Ecto neural progenitor cell (in vitro differentiated cells): ENCODE measurements at places on chromosomes 12 and 14.

- DNase-seq = no peak
Observed at GRCh38 chr12:94831081-94831751, 172.3 kb downstream of the NDUFA12 start.

GRCh38 chr12:49982246-49983087 is 9.7 kb downstream of the AQP6 start:
- DNase-seq = no peak

GRCh38 chr12:67069451-67070306 is 199.5 kb upstream of the CAND1 start:
- peak; percentile 89 for DNase-seq

- no peak for DNase-seq
Observed at GRCh38 chr14:98931911-98932310, 340.1 kb downstream of the BCL11B start.

DNA sequence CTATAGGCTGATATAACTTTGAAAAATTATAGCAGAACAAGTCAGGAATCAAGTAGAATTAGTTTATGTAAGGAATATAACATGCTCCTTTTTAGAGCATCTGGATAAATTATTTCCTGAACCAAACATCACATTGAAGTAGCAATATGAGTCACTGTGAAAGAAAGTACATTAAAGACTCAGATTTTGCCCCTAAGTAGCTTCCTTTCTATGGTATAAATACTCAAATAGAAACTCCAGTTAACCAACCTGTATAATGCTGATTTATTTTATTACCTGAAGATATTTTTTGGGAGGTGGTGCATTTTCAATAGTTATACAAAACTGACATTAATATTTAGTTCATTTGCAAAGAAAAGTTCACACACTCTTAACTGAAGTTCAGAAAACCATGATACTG is 312.1 kb downstream of the ITPR2 start:
- no peak for DNase-seq

DNA sequence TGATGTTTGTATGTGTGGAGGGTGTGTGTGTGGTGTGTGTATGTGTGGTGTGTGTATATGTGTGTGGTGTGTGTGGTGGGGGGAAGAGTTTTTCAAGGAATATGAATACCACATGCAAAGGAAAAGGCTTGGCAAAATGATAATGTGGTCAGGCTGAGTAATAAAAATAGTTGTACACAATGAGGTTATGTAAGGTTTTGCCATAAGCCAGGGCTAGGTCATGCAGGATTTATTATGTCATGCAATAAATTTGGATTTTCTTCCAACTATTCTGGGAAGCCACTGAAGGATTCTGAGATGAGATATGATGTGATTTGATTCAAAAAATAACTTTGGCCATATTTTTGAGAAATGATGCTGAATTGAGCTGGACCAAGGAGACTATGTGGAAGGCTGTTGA is 1191.6 kb upstream of the SEL1L start:
- no peak for DNase-seq

GRCh38 chr12:31220061-31220460 is 105.9 kb downstream of the SINHCAF start:
- DNase-seq = no peak

DNA sequence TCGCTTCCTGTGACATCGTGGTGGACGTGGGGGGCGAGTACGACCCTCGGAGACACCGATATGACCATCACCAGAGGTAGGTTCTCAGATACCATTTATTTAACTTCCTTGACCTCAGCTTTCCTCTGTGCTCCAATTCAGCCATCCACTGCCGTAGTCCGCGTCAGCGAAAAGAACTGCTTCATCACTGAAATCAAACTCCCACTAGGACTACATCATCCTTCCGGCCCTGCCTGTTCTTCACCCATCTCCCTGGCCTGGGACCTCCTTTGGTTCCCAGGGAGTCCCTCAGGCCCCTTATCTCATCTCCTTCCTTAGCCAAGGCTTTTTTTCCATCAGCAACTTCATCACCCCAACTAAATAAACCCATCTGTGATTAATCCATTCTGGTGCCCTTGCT is 692 bp downstream of the MYG1 start:
- DNase-seq = no peak

GRCh38 chr12:101745481-101745880 is 6.2 kb upstream of the SYCP3 start:
- no peak for DNase-seq

- DNase-seq = no peak
Observed at GRCh38 chr14:38944691-38945090, 158.3 kb downstream of the SEC23A start.

GRCh38 chr12:124855275-124855957 is 8.2 kb downstream of the SCARB1 start:
- DNase-seq = no peak

- no peak for DNase-seq
Observed at GRCh38 chr14:67919259-67920032, 99.9 kb downstream of the RAD51B start.

GRCh38 chr12:12523229-12523628 is 39.4 kb downstream of the DUSP16 start:
- DNase-seq = no peak

DNA sequence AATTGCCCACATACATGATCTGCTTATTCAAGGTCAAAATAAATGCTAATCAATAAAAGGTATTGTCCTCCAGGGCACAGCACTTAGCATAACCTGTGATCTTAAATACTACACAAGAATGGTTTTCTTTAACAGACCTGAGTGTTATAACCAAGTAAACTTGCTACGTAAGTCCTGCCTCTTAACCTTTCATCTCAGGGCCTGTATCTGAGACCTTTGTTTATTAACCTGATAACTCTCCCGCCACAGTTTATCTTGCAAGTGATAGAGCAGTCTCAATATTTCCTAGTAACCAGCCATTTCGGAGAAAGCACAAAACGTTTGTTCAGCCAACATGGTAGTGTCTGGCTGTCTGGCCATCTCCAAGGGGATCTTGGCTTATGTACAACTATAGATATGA is 88.4 kb downstream of the DUSP6 start:
- no peak for DNase-seq

- no peak for DNase-seq
Observed at GRCh38 chr12:116595186-116595585, 36.0 kb downstream of the MAP1LC3B2 start.

DNA sequence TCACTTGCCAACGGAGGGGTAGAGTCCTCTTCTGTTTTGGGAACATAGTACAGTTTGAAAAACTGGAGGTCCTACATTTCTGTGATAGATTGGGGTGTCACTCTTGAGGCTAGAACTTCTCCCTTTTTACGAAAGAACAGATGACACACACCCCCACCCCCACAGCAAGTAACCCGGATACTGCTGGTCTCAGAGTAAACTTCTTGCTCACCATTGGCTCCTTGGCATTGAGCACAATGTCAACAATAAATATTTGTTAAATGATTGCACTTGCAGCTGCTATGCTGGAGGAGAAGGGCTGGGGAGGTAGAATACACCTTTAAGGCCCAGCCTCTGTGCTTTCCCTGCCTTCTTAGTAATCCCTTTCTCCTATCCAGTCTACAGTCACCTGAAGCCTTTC is 149.8 kb downstream of the TGFB3 start:
- DNase-seq = no peak

DNA sequence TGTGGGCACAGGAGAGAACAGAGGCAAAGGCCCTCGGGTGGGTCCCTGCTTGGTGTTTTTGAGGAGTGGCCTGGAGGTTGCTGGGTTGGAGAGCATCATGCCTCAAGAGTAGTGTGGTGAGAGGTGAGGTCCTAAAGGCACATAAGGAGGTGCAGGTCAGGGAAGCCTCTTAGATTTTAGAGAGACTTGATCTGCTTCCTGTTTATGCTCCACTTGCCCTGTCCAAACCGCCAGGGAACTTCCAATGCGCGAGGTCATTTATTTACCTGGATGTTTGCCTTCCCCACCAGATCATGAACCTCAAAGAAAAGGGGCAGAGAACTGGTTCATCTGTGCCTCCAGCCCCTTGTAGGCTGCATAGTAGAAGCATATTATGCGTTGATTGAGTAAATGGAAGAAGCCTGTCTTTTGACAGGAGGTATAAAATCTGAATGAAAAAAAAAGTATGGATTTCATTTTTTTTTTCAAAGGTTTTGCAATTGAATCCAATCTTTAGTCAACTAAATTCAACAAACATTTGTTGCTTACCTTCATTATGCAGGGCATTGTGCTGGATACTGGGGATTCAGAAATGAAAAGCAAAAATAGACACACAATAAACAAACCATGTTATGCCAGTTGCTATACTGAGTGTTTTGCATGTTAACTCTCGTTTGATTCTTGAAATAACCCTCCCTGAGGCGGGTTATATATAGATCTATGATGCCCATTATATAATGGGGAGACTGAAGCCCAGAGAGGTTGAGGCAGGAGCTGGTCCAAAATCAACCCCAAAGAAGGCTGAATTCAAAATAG is 485.2 kb downstream of the VRK1 start:
- DNase-seq = no peak

GRCh38 chr12:111359231-111359913 is 9.5 kb downstream of the PHETA1 start:
- no peak for DNase-seq

DNA sequence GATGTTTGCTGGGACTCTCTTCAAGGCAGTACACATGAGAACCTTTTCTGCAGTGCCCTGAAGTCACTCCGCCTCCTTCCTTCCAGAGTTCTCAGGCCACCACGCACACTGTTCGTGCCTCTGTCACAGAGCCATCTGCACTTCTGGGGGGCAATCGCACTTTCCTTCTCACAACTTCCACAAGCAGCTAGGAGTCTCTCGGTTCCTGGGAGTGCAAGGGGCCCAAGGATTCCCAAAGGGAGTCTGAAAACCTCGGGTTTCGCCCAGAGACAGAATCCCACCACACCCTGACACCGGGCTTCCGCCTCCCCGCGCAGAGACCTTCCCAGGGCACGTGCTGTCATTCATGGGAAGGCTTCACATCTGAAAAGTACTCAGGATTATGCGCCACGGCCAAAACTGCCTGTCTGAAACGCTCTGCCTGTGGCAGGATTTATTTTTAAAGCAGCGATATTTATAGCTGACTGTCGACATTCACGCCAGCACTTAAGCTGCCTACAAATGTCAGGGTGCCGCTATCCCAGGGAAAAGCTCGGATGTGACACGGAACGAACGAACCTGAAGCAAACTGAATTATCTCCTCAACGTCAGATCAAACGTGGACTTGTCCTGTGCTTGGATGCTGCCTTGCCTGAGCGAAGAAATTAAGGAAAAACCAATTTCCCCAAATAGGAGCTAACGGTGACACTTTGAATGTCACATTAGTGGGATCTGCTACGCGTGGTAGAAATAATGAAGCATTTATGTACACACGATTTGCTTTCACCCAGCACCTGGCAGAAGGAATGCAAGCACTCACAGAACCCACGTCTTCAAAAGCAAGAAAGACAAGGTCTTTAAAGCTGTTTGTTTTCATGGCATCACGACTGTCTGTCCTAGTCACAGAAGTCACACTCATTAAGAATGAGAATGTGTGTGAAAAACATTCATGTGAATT is 154.0 kb downstream of the PIWIL1 start:
- DNase-seq = no peak

DNA sequence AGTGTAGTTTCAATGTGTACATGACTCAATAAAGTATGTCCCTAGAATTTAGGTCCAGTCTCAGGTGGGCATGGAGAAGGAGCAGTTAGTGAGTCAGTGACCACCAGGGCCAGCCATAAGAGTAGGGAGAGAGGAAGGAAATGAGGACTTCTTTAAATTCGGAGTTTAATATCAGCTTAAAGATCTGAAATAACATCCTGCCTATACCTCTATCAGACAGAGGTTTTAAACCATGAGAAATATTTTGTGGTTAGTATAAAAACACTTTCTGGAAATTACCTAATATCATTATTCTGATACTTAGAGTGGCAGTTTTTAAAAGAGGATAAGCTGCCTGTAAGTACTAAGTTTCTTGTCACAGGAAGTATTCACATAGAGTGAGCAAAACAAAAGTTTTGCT is 61.7 kb upstream of the ST8SIA1 start:
- DNase-seq = no peak

DNA sequence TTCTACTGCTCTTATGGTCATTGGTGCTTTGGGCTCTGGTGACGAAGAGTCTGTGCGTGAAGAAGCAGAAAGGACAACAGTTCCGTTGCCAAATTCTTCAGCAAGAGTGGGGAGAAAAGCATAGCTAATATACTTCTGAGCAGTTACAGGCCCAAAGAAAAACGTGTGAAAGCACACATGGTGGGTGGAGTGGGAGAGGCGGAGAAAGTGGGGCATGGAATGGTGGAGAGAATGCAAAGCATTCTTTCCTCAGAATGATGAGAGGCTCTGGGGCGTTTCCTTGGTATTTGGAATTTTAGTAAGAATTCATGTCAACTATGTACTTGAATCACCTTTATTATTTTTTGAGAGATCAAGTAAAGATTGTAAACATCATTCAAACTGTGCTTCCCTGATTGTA is 396.1 kb downstream of the NAV3 start:
- no peak for DNase-seq

- no peak for DNase-seq
Observed at GRCh38 chr14:103886304-103887169, 39.2 kb upstream of the PPP1R13B start.

DNA sequence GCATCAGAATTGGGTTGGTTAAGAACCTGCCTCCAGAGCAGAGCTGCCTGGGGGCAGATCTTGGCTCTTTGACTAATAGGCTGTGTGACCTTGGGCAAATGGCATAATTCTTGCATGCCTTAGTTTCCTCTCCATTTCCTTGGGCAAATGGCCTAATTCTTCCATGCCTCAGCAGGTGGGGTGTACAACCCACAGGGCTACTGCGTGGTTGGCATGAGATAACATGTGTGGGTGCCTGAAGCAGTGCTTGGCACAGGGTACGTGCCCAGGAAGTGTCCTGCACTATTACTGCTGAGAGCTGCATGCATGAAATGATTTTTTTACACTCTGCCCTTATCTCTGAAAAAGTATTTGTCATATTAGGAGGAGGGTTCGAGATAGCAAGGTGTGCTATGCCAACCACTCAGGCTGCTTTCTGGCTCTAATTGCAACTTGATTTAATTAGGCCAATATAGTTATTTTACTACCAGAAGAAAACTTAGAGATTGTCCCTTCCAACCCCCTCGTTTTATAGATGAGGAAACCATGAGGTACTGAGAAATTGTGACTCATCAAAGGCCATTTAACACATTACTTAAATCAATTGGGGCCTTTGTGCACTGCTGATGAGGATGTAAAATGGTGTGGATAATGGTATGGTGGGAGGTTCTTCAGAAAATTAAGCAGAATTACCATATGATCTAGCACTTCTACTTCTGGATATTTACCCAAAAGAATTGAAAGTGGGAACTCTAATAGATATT is 161.6 kb upstream of the HIF1A start:
- no peak for DNase-seq
